ENCODE measurements at places on chromosomes 2 and 18.
A peak's percentile ranks its signal among the peaks of the same experiment; 100 is the strongest.

GRCh38 chr18:48975120-48975816 lies 24.5 kb upstream of the SMAD7 start:
- no peak for DNase-seq

- DNase-seq: no peak
Observed at GRCh38 chr2:10239561-10239967, 63.1 kb upstream of the HPCAL1 start.

GRCh38 chr2:207887500-207887899 lies 117.8 kb upstream of the FZD5 start:
- no peak for DNase-seq

GRCh38 chr2:9756692-9757250 lies 86.5 kb upstream of the TAF1B start:
- DNase-seq: no peak

DNA sequence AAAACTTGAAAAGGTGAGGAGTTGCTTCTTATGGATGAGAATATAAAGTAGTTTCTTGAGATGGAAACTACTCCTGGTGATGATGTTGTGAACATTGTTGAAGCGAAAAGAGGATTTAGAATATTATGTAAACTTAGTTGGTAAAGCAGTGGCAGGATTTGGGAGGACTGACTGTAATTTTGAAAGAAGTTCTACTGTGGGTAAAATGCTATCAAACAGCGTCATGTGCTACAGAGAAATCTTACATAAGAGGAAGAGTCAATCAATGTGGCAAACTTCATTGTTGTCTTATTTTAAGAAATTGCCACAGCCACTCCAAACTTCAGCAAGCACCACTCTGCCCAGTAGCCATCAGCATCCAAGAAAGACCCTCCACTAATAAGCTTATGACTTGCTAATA lies 112.9 kb upstream of the ZEB2 start:
- DNase-seq: no peak

- no peak for DNase-seq
Observed at GRCh38 chr2:240233885-240234502, 93.5 kb upstream of the OTOS start.

- DNase-seq: no peak
Observed at GRCh38 chr2:229118336-229118735, 152.8 kb downstream of the PID1 start.

DNA sequence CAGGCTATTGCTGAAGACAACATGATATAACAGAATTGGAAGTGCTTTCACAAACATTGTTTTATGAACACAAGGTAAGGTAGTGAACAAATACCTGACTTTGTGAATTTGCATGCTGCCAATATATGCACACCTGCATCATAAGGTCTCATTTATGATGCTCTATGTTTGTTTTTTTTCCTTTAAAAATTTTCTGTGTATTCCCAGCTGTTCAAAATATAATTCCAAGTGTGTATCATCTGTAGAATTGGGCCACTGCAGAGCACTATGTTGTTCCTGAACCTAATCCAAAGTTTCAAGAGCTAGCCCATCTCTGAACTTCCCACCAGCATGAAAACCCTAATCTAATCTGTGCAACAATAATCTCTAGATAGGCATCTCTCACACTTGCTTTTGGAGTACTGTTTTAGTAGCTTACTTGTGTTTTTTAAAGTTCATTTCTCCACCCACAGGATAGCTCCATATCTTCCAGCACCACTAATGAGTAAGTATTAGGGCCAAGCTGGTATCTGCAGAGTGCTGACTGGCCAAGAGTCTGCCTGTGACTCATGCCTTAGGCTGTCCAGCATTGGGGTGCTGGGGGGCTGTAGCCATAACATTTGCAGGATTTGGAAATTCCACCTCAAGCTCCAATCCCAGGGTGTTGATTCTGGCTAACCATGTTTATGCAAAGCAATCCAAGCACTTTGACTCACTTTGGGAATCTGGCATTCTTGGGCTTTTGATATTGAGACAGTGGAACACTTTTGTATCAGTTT lies 208.2 kb upstream of the REV1 start:
- no peak for DNase-seq

- no peak for DNase-seq
Observed at GRCh38 chr2:191789796-191790195, 57.1 kb downstream of the CAVIN2 start.

DNA sequence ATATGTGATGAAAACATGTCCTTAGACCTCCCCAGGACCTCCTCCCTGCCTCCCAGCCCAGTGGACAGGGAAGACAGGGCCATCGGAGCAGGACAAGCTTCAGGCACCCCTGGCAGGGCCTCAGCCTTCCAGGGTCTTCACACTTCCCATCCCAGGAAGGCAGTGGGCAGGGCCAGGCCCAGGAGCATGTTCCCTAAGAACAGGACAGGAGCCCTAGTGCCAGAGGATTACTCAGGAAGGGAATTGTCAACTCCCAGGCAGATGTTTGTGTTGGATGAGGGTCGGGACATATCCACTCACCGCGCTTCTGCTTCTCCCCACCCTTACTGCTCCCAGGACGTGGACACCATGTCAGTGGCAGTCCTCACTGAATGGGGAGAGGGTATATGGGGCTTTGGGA lies 138.9 kb downstream of the TNS1 start:
- DNase-seq: no peak

GRCh38 chr2:11750917-11751316 lies 4.5 kb downstream of the LPIN1 start:
- DNase-seq: no peak

GRCh38 chr2:215797676-215798075 lies 215.7 kb downstream of the MREG start:
- DNase-seq: no peak

- peak; percentile 34 for DNase-seq
Observed at GRCh38 chr2:237864940-237865622, 5.7 kb downstream of the RAMP1 start.

DNA sequence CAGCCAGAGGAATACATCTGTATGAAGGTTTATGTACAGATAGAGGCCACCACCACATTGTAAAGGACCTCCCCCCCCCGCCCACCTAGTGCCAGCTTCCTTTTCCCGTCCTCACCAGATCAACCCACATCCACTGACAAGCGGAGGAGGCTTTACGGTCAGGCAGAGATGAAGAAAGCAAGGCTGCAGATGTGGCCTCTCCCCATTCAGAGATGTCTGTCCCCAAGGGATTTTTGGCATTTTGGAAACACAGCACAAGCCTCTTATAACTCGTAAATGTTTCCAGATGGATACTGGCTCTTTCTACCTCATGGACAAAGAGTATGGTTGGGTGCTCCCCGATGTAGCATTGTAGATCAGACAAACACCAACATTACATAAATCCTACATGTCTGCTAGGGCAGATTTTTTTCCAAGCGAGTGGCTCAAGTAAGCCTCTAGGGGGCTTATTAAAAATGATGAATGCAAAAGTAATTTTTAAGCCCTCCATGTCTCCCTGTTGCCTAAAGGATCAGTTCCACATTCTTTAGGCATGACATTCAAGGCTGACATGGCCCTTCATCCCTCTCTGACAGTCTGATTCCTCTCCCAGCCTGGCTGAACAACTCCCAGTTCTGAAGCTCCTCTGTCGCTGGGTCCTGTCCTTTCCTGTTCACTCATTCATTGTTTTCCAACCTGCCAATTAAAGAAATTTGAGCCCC lies 11.7 kb downstream of the VIT start:
- DNase-seq: no peak

DNA sequence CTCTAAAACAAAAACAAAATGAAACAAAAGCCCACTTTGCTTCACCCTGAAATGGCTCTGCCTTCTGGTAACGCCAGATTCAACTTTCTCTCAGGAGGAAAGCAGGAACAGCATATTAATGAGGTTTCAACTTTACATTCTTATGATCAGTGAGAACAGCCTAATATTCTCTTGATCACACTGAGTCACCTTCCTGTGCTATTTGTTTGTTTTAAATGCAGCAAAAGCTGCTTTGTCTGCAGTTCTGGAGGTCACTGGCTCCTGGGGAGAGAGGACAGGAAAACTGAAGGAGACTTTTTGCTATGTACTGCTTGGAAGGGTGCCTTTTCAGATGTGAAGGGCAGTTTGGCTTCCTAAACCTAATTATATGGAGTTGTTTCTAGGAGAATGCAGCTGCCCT lies 48.1 kb downstream of the MAIP1 start:
- DNase-seq: peak; percentile 32
